Astrocyte of the spinal cord (primary cell): ENCODE measurements at places on chromosomes 6 and 20.

GRCh38 chr6:40722091-40722490, 134.9 kb upstream of the LRFN2 start:
- DNase-seq, result peak; percentile 7

DNA sequence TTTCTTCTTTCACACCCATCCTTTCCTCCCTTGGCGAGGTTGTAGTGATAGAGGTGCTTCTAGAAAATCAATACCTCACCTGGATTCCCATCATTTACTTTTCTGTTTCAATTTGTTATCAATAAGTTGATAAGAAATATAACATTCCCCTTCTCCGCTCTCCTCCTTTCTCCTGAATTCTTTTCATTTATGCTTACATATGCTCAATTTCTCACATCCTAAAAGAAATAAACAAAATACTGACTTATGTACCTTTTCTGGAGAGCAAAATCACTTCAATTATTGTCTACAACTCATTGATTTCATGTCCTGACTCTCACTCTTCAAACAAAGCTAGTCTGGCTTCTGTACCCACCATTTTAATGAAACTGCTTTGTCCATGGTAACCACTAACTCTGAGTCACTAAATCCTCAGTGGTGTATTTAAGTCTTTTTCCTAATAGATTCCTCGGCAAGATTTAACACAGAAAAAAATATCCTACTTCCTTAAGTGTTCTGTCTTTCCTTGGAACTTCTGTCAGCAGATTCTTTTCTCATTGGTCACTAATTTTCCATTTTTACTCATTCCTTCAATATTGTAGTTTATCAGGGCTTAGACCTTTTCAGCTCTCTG, 289.6 kb downstream of the RFPL4B start:
- peak; percentile 79 for DNase-seq

GRCh38 chr6:159729598-159730331, 2.5 kb downstream of the WTAP start:
- peak; percentile 25 for DNase-seq

DNA sequence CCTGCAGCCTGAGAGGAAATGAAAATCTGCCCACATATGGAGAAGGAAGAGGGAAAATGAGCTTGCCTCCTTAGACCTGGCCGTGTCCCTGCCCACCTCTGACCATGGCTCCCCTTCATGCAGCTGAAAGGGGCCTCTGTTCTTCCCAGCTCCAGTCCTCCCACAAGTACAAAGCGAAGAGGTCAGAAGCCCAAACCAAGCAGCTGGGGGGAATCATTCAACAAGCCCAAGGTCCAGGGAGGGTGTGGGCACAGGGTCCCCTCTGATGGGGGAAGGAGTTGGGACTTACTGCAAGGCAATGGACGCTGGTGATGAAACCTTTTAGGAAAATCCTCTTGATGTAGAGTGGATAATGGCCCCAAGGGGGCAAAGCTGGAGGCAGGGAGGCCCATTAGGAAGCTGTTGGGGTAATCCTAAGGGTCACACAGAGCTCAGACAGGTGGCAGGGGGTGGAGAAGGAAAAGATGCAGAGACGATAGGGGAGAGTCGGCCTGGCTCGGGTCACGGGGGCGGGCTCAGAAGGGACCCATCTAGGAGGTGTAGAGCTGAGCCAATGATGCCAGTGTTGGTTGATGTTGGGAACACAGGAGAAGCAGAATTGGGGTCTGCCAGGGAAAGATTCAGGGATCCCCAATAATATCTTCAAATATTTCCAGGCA, 16.1 kb upstream of the GRM4 start:
- DNase-seq, result no peak
